Hindlimb muscle (tissue), 1 donor: ENCODE measurements at places on chromosomes 7 and 10. TPM values are rescaled to one million over a fixed set of nuclear protein-coding genes. Genes with fewer than 3 reads are reported as not detected.
A peak's percentile ranks its signal among the peaks of the same experiment; 100 is the strongest.

- DNase-seq = no peak
These were observed 26.2 kb upstream of the EBLN1 start for GRCh38 chr10:22244001-22244400.

DNA sequence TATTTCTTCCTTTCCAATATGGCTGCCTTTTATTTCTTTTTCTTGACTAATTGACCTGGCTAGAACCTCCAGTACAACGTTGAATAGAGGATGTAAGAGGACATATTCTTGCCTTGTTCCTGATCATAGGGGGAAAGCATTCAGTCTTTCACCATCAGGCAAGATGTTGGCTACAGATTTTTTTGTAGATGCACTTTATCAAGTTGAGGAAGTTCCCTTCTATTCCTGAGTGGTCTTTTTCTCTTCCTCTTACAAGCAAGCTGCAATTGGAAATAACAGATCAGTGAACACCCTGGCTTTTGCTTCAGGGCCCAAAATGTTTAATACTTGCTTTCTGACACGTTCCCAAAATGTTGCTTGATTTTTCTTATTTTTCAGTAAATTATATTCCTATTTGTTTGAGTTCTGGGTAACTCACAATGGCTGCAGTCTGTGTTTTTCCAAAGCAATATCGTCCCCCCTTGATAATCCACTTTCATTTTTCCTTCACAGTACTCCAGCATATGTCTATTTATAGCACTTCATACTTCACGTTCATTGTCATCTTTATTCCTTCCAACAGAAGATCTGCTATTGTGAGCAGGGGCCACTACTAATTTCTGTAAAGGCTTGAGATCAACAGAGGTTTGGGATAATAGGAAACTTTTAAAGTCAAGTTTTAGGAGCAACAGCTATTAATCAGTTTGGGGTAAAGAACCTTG is 11.7 kb downstream of the CPEB3 start:
- peak; percentile 15 for DNase-seq

DNA sequence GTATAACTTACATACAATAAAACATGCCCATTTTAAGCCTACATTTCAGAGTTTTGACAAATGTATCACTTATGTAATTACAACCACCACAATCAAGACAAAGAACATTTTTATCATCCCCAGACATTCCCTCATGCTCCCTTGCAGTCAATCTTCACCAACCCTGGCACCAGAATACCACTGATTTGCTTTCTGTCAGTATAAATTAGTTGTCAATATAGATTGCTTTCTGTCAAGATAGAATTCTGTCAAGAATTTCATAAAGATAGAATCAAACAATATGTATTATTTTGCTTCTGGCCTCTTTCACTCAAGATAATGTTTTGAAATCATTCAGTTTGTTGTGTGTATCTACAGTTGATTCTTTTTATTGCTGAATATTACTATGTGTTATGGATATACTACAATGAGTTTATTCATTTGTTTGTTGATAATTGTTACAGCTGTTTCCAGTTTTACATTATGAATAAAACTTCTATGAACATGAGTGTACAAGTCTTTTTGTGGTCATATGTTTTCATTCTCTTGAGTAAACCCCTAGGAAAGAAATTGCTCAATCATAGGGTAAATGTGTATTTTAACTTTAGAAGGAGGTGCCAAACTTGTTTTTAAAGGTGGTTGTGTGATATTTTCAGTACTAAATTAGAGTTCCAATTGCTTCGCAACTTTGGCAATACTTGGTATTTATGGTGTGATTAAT is 56.9 kb downstream of the IFIT5 start:
- DNase-seq = no peak

DNA sequence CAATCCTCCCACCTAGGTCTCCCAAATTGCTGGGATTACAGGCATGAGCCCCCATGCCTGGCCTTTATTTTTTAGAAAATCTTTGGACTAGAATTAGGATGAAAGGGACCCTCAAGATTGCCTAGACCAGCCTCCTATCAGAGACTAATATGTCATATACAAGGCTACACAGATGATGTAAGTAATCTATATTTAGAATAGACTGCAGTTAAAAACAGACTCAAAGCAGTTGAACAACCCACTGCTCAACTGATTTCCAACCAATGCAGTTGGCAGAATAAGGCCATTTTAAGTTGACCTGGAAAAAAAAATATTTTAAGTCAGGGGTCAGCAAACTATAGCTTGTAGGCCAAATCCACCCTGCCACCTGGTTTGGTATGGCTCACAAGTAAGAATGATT is 27.7 kb downstream of the PSPH start:
- DNase-seq = no peak

DNA sequence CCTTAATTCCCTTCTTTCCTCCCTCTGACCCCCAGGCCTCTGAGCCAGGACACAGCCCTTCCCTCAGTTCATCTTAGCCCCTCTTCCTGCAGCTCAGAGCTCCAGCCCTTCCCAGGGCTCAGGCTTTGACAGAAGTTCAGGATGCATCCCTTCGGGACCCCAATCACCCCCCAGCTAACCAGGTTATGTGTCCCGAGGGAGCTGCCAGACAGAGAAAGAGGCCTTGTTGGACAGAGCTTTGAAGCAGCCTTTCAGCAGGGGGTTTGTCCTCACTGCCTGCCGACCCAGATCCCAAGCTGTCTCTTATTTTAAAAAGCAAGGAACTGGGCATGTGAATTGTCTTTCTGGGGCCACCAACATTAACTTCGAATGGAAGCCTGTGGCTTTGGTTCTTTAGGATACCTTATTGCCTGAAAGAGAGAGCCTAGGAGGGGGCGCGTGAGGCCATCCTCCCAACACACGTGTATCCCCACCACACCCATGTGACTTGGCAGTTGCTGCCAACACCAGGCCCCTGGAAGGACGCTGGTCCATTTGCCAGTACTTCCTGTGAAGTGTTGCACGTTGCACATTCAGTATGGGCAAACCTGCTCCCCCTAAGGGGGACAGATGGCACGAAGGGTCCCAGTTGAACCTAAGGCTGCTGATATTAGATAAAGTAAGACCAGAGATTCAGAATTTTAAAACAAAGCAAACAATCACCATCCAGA is 858 bp downstream of the CCDC136 start:
- DNase-seq = no peak

DNA sequence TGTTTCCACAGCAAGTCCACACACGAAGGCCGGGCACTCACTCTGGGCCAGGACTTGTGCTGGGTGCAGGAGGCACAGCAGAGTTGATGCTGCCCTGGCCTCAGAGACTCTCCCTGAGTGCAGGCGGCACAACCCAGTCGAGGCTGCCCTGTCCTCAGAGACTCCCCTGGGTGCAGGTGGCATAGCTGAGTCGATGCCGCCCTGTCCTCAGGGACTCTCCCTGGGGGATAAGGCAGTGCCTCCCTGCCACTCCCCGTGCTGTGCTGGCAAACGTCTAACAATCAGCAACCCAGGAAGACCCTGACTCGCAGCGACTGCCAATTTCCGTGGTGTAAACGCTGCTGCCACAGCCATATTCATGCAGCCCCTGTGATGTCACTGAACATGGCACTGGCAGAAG is 93.1 kb downstream of the PDGFA start:
- DNase-seq = no peak

- no peak for DNase-seq
These were observed 37.6 kb downstream of the EEPD1 start for GRCh38 chr7:36190447-36191291.

GRCh38 chr10:124722798-124723783 is 21.1 kb downstream of the FAM53B start:
- DNase-seq = no peak

- no peak for DNase-seq
These were observed 595 bp upstream of the SUMF2 start for GRCh38 chr7:56063500-56063881.

- DNase-seq = no peak
These were observed 8.3 kb downstream of the MDFIC start for GRCh38 chr7:114930107-114930661.

DNA sequence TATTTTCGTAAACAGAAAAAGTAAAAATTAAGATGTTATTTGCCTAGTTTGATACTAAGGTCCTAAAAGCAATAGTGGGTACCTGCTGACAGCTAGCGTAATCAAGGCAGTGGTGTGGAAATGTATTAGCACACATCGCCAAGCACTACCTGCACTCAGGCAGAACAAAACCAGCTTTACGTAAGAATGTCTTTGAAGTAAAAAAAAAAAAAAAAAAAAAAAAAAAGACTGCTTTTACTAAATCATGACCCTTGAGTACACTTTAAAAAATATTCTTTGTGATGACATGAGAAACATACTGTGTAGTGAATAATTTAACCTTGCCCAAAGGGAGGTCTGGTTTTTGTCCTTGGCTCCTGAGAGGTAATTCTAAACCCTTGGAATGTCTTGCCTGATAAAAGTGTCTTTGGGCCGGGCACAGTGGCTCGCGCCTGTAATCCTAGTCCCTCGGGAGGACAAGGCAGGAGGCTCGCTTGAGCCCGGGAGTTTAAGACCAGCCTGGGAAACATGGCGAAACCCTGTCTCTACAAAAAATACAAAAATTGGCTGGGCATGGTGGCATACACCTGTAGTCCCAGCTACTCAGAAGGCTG is 12.7 kb downstream of the XRCC2 start:
- no peak for DNase-seq

DNA sequence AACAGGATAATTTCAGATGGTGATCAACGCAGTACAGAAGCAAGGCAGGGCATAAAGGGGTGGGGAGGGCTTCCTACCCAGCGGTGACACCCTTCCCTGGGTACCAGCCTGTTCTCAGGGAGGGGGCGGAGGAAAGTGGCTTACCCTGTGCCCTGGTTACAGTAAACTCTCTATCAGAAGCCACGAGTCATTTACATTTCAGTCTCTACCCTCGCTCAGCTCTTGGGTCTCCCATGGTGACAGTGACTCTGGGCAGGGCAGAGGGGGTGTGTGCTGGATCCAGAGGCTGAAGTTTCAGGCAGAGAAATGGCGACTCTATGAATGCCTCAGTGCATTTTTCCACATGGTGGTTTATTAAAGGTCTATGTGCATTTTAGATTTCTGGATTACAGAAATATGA is 107.0 kb downstream of the ADARB2 start:
- DNase-seq = no peak

DNA sequence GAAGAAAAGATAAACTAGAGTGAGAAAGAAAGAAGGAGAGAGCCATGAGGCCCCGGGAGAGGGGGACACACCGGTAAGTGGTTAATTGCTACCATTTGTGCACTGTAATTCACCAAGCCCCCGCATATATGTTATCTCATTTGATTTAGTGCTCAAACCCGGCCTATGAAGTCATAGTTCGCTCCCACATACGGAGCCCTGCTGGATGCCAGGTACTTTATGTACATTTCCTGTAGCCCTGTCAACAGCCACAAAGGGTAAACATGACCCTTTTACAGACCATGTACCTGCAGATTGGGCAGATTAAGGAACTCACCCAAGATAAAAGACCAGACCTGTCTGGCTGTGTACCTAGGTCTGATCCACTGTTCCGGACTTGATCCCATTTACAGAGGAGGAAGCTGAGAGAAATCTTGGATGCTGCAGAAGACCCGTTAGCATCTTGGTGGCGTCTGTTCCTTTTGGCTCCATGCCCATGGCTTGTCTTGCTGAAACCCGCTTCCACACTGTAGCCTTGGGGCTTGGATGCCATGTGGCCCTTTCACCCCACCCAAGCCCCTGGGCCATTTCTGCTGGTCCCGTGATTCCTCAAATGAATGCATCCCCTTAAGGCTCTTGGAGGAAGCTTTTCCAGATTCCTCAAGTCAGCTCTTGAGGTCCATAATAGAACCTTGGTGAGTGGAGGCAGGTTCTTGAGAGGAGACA is 32.3 kb downstream of the FAM241B start:
- DNase-seq = no peak

DNA sequence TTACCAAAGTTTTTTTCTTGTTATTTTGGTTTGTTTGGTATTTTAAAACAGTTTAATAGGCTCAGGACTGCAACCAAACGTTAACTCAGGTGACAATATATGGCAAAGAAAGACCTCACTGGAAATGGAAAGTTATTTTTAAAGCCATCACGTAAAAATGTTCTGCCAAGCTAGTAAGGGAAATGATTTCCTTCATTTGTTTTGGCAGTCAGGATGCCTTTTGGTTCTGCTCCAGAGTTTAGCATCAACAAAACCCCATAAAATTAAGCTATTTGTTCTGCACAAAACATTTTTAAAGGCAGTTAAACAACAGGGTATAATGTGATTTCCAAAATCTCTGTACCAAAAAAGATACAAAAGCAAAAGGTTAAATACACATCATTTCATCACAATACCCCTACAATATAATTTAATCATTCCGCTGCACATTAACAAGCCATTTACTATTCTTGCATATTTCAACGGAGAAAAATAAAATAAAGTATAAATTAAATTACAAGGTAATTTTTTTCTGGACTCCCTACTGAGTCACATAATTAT is 172.4 kb downstream of the SEMA3E start:
- DNase-seq = no peak

GRCh38 chr10:49080965-49081364 is 34.4 kb downstream of the VSTM4 start:
- DNase-seq = no peak

DNA sequence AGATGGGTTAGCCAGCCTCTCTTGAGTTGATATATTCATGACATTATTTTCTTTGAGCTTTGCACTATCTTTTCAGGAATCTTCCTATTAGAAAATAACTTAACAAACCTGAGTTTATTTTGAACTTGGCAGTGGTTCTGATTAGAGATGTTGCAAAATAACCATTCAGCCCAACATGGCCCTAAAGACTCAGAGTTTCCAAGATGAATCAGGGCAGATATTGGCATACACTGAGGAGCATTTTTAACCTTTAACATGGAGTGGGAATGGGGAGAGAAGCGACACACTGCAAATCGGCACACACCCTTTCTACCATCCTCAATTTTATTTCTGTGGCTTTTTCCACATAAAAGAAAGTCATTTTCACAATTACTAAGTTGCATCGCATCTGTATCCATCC is 190.8 kb downstream of the TRIL start:
- DNase-seq = no peak

- no peak for DNase-seq
These were observed 8.1 kb downstream of the SKIDA1 start for GRCh38 chr10:21517134-21518031.

GRCh38 chr10:99784016-99784726 is 1.7 kb downstream of the ABCC2 start:
- no peak for DNase-seq

The C10orf67 gene
- not detected for polyA plus RNA-seq

The ICA1 gene
- polyA plus RNA-seq = 5.5 TPM

The SVIL gene
- polyA plus RNA-seq = 265 TPM

The AS3MT gene
- polyA plus RNA-seq = 7.3 TPM

The OPALIN gene
- not detected for polyA plus RNA-seq

The PIK3CG gene
- polyA plus RNA-seq = 2.8 TPM

The STEAP2 gene
- polyA plus RNA-seq = 2.6 TPM

The EBLN1 gene
- not detected for polyA plus RNA-seq

The FAM25A gene
- polyA plus RNA-seq = not detected

The PRXL2A gene
- 79.9 TPM for polyA plus RNA-seq

The GIMAP4 gene
- 18.7 TPM for polyA plus RNA-seq
